ENCODE measurements at places on chromosomes 7 and 10.

- no peak for DNase-seq
Observed at GRCh38 chr10:75773813-75774782, 342.7 kb downstream of the LRMDA start.

GRCh38 chr7:124688991-124689390 lies 76.6 kb downstream of the GPR37 start:
- no peak for DNase-seq

DNA sequence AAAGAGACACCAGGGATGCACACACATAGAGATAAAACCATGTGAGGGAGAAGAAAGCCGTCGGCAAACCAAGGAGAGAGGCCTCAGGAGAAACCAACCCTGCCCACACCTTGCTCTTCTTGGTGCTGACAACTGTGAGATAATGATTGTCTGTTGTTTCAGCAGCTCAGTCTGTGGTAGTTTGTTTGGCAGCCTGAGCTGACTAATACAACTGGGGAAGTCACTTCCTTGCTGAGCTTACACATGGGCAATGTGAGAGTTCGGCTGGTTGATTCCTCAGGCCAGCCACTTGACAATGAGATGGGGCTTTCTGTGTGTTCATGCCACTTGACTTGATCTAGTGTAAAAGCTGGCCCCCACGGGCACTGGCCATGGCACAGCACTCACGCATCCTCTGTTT lies 271.8 kb downstream of the ABCA13 start:
- DNase-seq, result no peak

GRCh38 chr10:29616542-29616941 lies 18.2 kb downstream of the SVIL start:
- no peak for DNase-seq

DNA sequence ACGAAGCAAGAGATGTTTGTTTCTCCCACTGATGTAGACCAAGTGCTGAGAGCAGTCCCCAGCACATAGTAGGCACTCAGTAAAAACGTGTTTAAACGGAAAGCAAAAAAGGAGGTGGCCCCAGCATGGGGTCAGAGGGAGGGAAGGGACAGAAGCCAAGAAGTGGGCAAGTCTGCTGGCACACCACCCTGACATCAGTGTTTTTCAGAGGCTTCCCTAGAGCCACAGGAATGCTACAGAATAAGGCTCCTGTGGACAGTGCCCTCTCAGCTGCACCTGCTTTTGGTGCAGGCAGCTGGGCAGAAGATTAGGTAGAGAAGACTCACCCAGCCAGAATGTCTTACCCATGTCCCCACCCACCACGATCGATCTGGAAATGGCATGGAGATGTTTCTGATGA lies 8.3 kb upstream of the ANKRD1 start:
- DNase-seq, result no peak

Data from NCI-H1436 treated with DMSO at 0.1 percent for 48 hours (cell line).